Activated CD8-positive, alpha-beta memory T cell treated with anti-CD3 and anti-CD28 coated beads for 48 hours (primary cell): ENCODE measurements at places on chromosomes 1 and 21.

- DNase-seq = no peak
Observed at GRCh38 chr1:79155991-79156390, 149.5 kb upstream of the ADGRL4 start.

GRCh38 chr1:33443080-33443704 is 12.3 kb upstream of the PHC2 start:
- no peak for DNase-seq

GRCh38 chr1:209218981-209219380 is 364.5 kb upstream of the CAMK1G start:
- DNase-seq = no peak

DNA sequence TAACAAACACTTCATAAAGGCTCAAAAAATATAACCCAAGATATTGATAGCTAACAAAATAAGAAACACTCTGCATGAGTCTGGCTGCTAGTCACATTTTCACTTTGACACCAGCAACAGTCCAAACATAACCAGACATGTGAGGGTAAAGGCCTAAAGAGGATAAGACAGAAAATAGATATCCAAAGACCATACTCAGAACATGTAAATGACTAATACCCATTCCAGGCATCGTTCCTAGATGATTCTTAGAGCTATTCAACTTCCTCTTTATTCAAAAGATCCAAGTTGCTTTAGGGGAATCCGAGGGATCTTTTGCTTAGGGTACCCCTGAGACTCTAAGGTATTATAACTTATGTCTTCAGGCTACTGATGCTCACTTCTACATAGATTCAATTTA is 5.1 kb downstream of the COL24A1 start:
- DNase-seq = no peak

- DNase-seq = no peak
Observed at GRCh38 chr1:4118746-4119515, 218.9 kb upstream of the C1orf174 start.

DNA sequence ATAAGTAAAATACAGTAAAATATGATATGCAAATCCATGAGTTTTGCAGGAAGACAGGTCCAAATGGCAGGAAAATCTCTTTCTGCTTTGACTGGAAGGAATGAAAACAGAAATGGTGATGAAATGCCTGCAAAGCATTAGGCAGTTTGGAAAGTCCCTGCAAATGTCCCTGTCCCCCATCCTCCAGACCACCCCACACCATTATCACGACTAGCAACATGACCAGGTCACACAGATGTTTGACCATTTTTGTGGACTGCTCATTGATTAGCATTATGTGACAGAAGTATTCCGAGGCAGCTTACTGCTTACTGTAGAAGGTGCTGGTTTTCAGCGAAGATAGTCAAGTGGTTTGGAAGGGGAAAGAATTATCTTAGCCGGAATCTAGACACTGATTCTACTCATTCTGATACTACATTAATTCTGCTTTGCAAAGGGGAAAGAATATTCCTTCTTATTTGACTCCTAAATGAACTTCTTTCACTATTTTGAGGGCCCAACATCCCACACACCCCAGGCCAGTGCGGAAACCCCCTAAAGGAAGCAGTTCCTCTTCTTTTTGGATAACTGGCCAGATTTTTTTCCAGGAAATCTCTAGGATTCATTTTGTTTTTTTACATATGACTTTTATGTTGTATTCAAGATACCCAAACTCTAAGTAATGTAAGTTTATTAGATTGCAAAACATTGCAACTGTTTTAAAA is 9.5 kb upstream of the CR2 start:
- DNase-seq = no peak

DNA sequence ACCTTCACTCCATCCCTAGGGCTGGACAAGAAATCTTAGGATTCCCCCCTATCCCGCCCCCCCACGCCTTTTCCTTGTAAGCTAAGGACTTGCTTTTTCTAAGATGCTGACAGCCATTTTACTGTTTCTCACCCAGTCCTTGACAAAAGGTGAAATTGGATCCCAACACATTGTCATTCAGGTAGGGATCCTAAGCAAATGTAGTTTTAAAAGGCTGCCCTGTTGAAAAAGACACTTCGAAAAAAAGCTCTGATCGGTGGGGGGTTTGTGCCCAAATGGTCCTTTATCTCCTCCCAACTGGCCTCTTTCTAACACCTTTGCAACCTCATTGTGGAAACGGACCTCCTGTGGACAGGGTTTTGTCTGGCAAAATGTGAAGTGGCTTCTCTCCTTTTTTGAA is 2.9 kb downstream of the CACHD1 start:
- DNase-seq = no peak

DNA sequence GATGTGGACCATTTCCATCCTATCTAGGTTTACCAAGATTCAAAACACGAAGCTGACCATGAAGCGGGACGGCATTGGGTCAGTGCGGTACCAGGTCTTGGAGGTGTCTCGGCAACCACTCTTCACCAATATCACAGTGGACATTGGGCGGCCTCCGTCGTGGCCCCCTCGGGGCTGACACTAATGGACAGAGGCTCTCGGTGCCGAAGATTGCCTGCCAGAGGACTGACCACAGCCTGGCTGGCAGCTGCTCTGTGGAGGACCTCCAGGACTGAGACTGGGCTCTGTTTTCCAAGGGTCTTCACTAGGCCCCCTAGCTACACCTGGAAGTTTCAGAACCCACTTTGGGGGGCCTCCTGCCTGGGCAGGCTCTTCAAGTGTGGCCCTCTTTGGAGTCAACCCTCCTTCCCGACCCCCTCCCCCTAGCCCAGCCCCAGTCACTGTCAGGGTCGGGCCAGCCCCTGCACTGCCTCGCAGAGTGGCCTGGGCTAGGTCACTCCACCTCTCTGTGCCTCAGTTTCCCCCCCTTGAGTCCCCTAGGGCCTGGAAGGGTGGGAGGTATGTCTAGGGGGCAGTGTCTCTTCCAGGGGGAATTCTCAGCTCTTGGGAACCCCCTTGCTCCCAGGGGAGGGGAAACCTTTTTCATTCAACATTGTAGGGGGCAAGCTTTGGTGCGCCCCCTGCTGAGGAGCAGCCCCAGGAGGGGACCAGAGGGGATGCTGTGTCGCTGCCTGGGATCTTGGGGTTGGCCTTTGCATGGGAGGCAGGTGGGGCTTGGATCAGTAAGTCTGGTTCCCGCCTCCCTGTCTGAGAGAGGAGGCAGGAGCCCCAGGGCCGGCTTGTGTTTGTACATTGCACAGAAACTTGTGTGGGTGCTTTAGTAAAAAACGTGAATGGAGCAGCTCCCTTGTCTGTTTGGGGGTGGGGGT is 864 bp upstream of the CCDC24 start:
- no peak for DNase-seq

- DNase-seq = no peak
Observed at GRCh38 chr1:213623862-213624261, 363.9 kb upstream of the PROX1 start.

DNA sequence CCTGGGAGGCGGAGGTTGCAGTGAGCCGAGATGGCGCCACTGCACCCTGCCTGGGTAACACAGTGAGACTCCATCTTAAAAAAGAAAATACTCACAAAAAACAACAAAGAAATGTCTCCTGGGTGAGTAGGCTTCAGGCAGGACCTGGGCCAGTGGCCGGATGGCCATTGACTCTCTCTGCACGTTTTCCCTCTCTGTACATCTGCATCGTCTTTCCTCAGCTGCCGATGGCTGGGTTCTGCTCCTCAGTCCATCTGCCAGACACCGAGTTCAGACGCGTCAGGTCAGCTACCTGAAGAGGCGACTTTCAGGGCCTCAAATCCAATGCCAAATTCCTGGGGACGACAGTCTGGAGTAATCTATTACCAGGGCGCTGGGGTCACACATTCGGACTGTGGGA is 199.3 kb downstream of the CAMTA1 start:
- DNase-seq = no peak

GRCh38 chr1:109190189-109190588 is 23.5 kb upstream of the SARS1 start:
- no peak for DNase-seq

DNA sequence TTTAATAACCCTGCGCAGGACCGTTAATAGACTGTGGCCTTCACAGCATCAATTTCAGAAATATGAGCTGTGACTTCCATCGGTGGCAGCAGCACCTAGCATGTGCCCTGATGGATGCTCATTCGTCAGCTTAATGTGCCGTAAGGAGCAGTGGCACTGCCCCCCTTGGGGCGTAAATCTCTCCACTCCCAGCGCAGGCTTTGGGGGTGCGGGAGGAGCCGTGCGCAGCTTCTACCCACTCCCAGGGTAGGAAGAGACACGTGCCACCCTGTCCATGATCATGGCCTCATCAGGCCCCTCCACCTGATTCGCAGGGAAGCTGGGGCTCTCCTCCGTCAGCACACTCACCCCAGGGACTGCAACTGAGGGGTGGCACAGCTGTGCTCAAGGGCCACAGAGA is 149.5 kb downstream of the NPHP4 start:
- no peak for DNase-seq

GRCh38 chr1:223230161-223230881 is 87.3 kb upstream of the TLR5 start:
- DNase-seq = peak; percentile 21

DNA sequence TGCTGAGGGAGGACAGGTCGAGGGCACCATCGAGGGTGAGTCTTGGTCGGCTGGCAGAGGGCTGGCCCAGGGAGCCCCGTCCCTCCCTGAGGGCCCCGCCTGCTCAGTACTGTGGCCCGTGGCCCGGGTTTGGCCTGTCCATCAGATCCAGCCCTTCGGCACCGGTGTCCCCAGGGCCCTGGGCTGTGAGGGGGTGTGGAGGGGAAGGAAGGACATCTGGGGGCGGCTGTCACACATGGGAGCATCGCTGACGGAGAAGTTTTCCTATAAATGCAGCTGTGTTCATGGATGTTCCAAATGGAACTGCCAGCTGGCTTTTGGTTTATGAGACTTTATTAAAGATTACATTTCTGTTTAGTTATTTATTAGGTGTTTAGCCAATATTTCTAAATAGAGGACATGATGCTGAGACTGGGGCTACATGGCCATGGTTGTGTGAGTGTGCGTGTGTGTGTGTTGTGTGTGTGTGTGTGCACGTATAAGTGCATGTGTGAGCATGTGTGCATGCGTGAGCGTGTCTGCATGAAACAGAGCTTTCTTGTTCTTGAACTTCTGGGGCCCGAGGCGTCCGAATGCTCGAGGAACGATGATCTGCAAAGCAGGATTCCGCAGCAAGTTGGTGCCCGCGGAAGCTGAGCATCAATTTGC is 54.3 kb downstream of the SLX9 start:
- no peak for DNase-seq

DNA sequence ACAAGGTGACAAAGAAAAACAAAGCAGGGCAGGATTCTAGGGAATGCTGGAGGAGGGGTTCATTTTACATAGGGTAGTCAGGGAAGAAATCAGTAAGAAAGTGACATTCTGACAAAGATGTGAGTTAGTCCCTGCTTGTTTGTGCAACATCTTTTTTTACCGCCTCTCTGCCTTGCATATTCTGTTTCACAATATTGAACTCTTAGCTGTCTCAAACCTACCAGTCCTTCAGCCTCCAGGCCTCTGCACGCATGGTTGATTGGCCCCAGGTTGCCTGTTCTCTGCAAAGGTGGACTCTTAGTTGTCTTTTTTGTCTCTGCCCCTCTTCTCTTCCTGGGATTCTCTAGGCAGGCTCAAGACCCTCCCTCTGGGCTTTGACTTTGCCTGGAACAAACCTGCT is 152.2 kb upstream of the RUNX1 start:
- DNase-seq = no peak

- DNase-seq = no peak
Observed at GRCh38 chr1:224770336-224770693, 154.2 kb downstream of the CNIH3 start.

- no peak for DNase-seq
Observed at GRCh38 chr21:37430184-37430821, 63.7 kb downstream of the DYRK1A start.

GRCh38 chr1:171742577-171742922 is 685 bp upstream of the VAMP4 start:
- peak; percentile 18 for DNase-seq

DNA sequence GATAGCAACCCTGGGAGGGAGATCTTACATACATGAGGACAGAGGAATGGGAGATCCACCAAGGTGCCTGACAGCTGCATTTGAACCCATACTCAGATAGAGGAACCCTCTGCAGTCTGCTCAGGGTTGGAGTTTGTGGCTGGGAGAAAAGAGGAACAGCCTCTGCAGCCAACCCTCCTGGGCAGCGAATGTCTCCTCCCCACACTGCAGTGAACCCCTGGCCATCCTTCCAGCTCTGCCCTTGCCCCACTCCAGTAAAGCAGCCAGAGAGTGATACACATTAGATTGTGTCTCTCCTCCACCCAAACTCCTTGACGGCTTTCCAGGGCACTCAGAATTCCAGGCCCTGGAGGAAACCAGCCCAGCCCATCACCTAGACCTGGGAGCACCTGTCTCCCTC is 137.7 kb downstream of the RUNX1 start:
- no peak for DNase-seq
